ENCODE measurements at places on chromosomes 3 and 15.

GRCh38 chr3:97882975-97883598, 61.3 kb downstream of the CRYBG3 start:
- no peak for DNase-seq

GRCh38 chr3:150495563-150496168, 50.6 kb downstream of the SERP1 start:
- peak; percentile 64 for DNase-seq

- DNase-seq = no peak
These were observed 20.4 kb downstream of the TGM5 start for GRCh38 chr15:43246261-43246774.

DNA sequence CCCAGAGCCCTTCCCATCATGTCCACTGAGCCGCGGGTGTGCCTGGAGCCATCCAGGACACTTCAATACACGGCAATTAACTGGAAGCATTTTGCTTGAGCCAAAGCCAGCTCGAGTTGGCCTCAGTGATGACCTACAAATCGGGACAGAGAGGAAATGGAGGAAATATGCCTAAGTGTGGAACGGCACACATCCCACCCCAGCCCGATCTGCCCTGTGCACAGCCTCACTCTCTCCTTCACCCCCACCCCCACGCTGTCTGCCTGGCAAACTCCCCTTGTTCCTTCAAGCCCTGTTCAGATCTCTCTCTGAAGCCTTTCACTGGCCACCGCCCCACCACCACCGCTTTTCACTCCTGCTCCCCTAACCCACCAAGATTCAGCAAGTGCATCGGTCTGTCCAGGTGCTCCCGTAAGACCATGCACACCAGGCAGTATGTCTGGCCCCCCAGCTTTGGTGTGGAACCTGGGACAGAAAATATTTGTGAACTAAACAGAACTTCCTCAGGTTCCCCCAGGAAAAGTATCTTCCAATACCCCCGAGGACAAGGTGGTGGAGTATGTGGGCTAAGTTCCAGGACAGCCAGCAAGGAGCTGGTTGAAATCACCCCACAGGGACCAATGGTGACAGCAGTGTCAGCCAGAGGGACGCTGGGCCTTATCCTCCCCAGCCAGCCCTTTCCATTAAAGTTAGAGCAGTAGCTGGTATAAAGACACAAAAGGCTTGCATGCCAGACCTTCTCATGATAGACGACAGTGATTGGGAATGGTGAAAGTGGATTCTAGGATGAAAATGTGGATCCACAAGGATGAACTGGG, 83.7 kb downstream of the VGLL4 start:
- no peak for DNase-seq

DNA sequence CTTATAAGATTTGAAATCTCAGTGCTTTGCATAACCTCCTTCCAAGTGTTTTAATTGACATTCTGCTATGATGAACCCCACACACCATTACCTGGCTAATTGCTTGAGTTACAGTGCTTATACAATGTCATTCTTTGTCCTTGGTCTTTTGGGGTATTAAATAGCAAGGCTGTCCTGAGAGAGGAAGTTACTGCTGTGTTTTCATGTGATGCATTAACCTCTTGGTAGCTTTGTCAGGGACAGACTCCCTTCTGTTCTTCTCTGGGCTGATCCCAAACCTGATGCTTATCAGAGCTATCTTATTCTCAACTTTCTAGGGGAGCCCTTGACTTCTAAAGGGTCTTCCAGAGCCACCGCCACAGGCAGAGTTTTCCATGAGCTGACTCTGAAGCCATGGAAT, 12.4 kb upstream of the OTOL1 start:
- DNase-seq = no peak

GRCh38 chr3:31051226-31051625, 156.8 kb upstream of the GADL1 start:
- no peak for DNase-seq

DNA sequence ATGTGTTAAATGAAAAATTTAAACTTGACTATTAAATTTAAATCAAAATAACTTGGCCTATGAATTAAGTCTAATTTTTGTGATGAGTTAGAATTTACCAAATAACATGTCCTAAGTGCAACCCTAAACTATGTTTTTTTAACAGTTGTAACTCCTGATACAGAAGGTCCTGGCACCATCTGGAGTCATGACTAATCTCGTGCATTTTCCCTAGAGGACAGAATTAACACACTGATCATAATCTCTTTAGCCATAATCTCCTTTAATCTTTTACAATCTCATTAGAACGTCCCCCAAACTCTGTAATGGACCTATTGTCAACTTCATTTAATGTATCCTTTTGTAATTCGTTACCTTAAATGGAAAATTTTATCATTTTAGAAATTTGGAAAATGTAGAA, 100.6 kb downstream of the SUCNR1 start:
- DNase-seq = no peak
